SW 1271 (cell line): ENCODE measurements at places on chromosomes 3 and 15.

DNA sequence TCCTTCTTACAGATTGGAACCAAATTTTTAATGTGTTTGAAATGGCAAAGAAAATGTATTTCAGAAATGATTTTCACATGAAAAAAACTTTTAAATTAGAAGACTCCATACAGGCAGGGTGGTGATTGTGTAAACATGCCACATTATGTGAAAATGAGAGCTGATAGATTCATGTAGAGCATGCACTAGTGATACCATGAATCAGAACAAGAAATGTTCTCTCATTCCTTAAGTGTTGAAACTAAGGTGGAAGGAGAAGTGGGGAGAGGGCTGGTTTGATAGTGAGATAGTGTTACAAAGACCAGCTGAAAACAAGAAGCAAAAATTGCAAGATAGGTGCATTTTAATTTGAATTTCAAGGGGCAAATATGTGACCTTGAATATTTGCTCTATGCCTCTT lies 100.3 kb downstream of the CCNL1 start:
- no peak for DNase-seq

GRCh38 chr15:26394801-26395200 lies 378.1 kb downstream of the GABRB3 start:
- no peak for DNase-seq

DNA sequence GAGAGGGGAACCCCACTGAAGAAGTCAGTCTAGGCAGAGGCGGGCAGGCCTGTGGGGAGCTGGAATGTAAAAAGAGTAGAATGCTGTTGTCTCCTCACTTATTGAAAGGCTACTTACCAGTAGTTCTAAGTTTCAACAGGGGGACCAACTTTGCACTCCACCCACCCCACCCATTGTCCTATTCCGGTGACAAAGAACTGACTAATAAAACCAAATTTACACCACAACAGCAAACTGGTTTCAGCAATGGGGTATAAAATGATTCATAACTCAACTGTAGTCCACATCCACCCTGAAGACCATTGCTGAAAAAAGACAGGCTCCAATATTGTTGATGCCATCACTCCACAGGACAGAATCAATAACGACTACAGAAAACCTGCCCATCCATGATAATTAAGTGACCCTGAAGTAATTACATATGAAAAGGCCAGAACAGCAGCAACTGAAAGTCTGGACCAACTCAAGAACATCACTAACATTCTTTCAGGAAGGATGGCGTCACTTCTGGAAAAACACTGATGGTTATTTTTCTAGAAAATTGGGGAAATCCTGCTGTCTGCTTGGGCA lies 80.2 kb downstream of the ABI3BP start:
- DNase-seq, result no peak

DNA sequence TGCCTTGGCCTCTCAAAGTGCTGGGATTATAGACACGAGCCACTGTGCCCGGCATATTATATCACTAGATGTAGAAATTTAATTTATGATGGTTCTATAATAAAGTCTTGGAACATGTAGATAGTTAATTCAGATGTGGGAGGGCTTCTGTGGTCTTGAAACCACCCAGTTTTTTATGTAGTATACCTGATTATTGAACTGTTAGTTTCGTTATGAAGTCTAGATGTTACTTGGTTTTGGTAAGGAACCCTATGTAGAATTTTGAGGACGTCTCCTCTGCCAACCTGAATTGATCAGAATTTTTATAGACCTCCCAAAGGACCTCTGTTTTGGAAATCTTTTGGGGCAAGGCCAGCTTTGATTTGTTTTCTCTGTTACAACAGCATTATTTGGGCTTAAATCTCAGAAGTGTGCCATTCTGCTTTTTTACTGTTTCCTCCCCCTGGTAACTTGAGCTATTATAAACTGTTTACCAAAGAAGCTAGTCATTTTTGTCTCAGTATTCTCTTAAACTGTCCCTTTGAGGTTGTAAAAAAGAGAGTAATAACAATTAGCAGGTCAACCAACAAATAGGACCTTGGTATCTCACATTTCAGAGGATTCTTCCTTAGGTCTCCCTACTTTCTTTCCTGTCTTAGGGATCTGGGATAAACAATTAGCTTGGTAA lies 20.8 kb downstream of the AKAP13 start:
- DNase-seq, result no peak

- DNase-seq, result no peak
These were observed 557 bp downstream of the TFG start for GRCh38 chr3:100709842-100710260.

DNA sequence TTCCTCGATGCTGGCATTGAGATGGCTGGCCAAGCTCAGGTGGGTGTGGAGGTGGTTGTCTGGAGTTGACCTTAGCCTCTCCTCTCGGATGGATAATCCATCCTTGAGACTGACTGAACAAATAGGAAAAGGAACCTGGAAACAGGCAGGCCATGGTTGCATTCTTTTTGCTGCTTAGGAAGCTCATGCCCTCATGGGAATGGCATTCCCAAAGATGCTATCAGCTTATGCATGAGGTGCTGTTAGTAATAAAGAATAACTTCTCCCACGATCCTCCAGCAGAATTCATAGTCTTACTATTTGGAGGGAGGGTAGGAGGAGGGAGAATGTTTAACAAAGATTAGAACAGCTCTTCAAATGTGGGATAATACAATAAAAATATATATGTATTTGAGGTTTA lies 303.0 kb upstream of the TPM1 start:
- DNase-seq, result no peak

- DNase-seq, result no peak
These were observed 247.8 kb upstream of the PEX5L start for GRCh38 chr3:180284331-180285110.

DNA sequence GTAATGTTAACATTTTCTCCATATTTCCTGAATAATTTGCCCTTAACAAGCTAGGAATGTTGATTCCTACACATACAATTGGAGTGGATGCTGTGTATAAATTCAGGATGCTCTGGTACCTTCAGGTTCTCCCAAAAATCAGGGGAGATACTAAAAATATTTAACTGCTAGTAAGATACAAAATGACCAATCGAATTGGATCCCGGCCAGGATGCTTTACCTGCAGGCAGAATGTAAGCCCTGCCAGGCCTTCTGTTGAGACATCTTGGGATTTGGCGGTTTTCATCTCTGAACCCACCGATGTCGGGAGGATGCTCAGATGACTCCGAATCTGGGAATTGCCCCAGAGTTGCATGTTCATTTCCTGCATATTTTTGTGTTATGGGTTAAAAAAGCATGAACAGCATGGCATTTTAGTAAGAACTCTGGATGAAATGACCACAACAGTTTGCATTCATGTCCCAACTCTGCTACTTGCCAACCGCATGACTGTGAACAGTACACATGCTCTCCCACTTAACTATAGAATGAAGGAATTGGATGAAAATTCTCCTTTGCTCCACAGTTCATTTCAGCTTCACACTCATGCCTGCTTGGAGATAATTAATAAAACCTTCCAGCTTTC lies 241.4 kb upstream of the TBL1XR1 start:
- no peak for DNase-seq

DNA sequence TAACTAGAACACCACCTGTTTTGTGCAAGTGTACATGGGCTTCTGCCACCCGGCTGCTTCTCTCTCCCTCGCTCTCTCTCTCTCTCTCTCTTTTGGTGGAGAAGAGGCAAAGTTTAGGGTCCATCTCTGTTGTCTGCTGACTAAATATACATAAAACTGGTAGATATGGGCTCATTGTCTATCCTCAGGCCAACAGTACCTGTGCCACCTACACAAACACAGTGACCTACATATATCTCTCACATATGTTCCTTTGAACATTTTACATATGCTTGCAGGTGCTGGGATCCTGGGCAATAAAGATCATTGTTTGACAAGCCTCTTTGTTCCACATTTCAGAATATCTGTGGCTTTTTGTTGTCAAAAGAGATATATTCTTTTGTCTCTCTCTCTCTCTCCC lies 256.3 kb upstream of the KCNH8 start:
- DNase-seq, result no peak

- DNase-seq, result no peak
These were observed 438.6 kb downstream of the WDR72 start for GRCh38 chr15:53320816-53321215.

GRCh38 chr3:66856533-66856932 lies 141.6 kb upstream of the KBTBD8 start:
- DNase-seq, result no peak

- no peak for DNase-seq
These were observed 58.0 kb downstream of the EFCAB12 start for GRCh38 chr3:129370248-129370964.

DNA sequence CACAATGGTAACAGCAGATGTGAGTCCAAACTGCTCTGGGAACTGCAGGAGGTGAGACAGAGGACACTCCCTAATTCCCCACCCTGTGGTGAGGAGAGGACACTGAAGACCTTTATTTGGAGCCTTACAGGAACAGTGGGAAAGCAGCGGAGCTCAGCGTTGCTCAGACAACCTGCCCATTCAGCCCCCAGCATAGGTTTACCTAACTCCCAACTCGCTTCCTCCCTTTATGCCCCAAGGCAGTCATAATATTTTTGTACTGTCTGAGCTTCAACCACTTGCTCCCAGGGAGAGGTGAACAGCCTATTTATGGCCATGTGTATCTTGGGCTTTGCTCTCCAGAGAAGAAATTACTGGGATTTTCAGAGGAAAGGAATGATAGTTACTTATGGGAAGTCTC lies 34.1 kb downstream of the SHC4 start:
- no peak for DNase-seq

DNA sequence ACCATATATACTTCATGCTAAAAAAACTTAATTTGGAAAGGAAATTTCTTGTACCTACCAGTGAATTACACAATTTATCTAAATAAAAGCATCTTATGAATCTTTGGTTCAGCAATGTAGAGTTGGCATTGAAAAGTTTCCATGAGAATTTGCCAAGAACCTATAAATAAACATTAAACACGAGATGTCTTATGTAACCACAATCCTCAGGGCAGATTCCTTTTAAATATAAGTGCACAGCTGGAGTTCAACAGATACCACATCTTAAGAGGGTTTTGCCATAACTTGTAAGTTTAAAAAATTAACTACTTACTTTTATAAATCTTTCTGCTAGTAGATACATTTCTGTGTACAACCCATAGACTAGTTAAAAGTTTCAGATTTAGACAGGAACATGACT lies 499.3 kb upstream of the ARRDC4 start:
- no peak for DNase-seq

GRCh38 chr3:27326629-27327545 lies 42.3 kb downstream of the NEK10 start:
- DNase-seq, result no peak

DNA sequence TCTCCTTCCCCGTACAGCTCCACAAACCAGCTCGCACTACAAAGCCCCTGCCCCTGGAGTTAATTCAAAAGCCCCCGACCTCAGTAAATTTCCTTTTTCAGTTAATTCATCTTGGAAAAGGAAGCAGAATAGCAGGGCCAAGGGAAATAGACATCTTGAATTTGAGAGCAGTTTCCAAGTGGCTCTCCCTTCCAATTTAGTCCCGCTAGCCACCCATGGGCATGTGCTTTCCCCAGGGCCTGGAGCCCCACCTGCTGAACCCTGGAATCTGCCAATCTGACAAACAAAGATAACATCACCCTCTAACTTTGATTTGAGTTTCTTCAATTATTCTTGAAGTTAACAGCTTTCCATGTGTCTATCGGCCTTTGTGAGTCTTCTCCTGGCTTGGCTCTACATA lies 31.7 kb downstream of the PRR20G start:
- no peak for DNase-seq

DNA sequence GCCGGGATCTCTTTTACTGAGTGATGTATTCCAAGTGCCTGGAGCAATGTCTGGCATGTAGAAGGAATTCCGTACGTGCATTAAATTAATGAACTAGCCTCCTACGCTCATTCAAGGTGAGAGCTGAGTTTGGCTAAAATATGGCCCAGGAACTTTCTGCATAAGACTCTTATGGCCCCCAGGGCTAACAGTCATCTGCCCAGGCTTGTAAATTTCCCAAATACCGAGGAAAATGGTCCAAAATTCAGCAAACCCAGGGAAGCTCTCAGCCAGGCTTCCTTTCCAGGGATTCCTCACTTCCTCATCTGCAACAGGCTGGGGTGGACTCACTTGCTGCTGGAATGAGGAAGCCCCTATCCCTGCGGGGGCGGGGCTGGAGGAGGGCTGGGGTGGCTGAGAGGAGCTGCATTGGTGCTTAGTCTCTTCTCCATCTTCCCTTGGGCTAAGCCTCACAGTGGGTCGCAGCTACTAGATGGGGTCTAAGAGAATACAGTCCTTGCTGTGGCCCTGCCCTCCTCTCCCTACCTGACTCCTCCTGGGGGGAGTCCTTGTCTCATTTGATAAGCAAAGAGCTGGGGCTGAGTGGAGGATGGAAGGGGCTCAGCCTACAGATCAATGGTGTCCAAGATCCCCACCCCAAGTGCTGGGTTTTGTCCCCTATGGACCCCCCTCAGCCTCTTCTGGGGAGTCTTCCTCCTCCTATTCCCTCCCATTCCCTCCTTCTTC lies 28.5 kb upstream of the APOD start:
- DNase-seq, result no peak

- DNase-seq, result no peak
These were observed 39.3 kb upstream of the GATA2 start for GRCh38 chr3:128532012-128532983.

GRCh38 chr3:177195242-177195991 lies 1.9 kb downstream of the TBL1XR1 start:
- peak; percentile 13 for DNase-seq

- DNase-seq, result no peak
These were observed 125.2 kb downstream of the ANXA2 start for GRCh38 chr15:60272623-60273022.

GRCh38 chr3:126971891-126972351 lies 11.0 kb upstream of the PLXNA1 start:
- no peak for DNase-seq

DNA sequence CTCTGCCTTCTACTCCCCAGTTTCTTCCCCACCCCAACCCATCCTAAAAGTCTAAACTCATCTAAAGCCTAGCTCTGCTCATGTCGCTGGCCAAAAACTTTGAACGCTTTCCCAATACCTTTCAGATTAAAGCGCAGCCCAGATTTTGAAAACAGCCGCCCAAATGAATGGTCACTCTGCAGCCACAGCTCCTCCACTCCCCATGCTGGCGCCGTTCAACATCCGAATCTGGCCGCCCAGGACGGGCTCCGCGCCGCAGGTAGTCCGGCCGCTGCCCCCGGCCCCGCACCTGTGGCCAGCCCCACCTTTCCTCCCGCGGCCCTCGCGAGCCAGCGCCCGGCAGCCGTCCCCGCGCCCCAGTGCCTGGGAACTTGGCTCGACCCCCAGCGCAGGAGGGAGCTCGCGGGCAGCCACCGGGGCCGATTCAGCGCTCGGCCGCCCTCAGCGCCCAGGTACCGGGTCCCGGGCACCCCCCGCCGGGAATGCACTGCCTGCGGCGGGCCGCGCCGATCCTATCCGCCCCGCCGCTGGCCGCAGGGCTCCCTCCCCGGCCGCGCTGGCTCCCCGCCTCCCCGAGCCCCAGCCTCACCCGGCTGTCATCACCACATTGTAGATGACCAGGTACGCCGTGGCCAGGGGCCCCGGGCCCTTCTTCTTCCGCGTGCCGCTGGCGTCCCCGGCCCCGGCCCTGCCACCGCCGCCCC lies 417 bp downstream of the HACD2 start:
- peak; percentile 54 for DNase-seq
